ENCODE measurements at places on chromosomes 7 and 10.

- no peak for DNase-seq
These were observed 527.8 kb downstream of the LRMDA start for GRCh38 chr10:75959209-75959608.

DNA sequence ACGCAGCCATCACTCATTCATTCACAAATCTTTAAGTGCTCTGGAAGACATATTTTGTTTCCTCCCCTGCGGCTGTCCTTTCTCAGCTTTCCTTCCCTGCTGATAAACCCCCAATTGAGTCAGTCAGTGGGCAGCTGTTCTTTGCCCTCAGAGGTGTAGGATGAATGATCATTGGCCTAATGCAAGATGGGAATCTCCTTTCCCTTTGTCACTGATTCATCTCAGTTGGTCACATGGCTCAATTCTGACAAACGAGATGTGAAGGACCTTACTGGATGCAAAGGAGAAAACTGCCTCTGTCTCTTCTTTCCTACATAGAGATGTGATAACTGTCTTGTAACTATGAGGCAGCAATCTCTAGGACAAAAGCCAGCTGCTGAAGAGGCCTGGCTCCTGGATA, 44.6 kb downstream of the COL28A1 start:
- DNase-seq = no peak

DNA sequence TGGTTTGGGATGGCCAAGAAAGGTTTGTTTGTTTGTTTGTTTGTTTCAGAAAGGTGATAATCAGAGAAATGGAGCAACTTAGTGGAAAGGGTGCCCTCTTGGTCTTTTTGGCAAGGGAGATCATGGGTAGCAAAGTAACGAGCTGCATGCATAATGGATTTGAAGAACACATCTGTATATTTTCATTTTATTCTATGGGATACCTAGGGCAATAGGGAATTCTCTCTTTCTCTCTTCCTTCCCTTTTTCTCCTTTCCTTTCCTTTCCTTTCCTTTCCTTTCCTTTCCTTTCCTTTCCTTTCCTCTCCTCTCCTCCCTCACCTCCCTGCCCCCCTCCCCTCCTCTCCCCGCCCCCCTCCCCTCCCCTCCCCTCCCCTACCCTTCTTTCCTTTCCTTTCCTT, 492.1 kb downstream of the NEBL start:
- DNase-seq = no peak

GRCh38 chr10:104683567-104683966, 42.5 kb downstream of the SORCS3 start:
- DNase-seq = no peak

- DNase-seq = no peak
These were observed 709.0 kb downstream of the GRID1 start for GRCh38 chr10:85657476-85658113.
